ENCODE measurements at places on chromosomes 11 and 22. TPM values are rescaled to one million over a fixed set of nuclear protein-coding genes. Genes with fewer than 3 reads are reported as not detected.

TIGD3 gene
- total RNA-seq: not detected

GRCh38 chr22:45868571-45869339 lies 108.2 kb downstream of the WNT7B start:
- no peak for DNase-seq

CD3G gene
- 1.1 TPM for total RNA-seq

SPDYC gene
- total RNA-seq: not detected

- no peak for DNase-seq
These were observed 14.2 kb upstream of the APOA1 start for GRCh38 chr11:116851626-116852025.

DNA sequence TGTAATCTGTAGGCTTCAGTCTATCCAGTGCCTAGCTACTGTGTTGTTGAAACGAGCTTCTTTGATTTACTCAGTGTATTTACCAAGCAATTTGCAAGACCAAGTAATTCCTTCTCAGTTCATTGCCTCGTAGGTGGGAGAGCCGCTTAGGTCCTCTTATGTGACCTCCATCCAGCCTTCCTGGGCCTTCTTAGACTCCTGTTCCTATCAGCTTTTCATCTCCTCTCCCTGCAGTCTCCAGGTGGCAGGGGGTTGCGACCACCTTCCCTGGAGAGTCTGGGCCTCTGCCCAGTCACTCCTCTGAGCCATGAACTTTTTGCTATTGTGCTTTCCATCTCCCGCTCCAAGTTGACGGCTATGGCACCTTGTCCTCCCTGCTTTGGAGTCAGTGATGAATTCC lies 251.8 kb downstream of the KIRREL3 start:
- no peak for DNase-seq

GRCh38 chr22:38849811-38850210 lies 6.0 kb upstream of the NPTXR start:
- no peak for DNase-seq

Data from aorta (tissue), 5 donors.